ENCODE measurements at places on chromosomes 4 and X. TPM values are rescaled to one million over a fixed set of nuclear protein-coding genes. Genes with fewer than 3 reads are reported as not detected.

Gene BMPR1B
- 2.7 TPM for total RNA-seq

Gene TMEM165
- total RNA-seq, result 28.3 TPM

GRCh38 chr4:57042711-57043169 lies 64.0 kb downstream of the POLR2B start:
- no peak for DNase-seq

GRCh38 chr4:14130551-14130950 lies 503.0 kb upstream of the BOD1L1 start:
- DNase-seq, result no peak

DNA sequence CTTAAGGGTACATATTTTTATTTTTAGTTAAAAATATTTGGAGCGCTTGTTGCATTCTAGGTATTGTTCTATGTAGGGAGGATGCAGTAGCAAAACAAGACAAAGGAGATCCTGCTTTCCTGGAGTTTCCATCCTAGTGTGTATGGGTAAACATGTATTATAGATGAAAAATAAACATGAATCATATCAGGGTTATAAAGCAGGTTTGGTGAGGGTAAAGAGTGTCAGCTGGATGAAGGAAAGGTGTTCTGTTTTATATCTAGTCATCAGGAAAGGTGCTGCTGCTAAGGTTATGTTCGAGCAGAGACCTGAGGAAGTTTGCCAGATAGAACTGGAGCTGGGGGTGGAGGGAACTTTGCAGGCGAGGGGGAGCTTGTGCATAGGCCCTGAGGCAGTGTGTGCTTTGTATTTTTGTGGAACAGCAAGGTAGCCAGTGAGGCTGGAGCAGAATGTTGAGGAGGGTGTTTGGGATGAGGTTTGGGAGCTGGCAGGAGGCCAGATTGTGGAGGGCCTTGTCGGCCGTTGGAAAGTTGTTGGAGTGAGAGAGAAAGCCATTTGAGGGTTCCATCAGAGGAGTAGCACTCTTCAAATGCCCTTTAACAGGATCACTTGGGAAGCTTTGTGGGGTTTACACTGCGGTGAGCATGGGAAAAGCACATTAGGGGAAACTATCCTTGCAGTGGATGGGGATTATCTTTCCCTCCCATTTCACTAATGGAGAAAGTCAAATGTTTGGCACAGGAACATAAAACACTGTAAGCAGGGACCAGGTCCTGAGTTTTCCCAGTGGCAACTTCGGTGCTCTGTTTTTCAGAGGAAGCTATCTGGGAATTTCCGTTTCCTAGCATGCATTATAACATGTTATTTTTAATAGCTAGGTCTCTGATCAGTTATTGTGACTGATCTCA lies 35.9 kb downstream of the AFF1 start:
- no peak for DNase-seq

DNA sequence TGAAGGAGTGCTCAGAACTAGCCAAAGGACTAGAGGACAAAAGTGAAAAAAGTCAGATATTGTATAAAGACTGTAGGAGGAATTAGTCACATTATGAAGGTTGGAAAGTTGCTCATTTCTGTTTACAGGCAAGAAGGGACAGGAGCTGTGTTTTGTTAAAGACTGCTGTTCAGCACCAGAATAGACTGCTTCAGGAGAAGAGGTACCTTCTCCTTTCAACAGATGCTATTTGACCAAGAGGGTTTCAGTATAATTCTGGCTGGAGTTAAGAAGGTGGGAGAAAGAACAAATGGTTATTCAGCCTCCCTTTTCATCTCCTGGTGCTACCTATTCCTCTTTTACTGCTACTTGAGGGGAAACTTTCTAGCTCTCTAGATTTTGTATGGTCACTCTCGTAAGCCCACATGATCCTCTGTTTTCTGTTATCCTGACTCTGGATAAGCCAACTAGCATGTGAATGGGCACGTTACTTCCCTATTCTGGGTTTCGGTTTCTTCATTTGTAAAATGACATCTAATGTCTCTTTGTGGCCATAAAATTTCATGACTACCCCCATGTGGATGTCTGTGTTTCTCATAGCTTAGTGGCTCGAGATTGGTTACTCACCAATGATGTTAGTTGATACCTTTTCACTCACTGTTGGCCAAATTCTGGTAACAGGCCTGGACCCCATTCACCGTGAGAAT lies 68.9 kb downstream of the SH2D1A start:
- no peak for DNase-seq

- no peak for DNase-seq
These were observed 498.4 kb downstream of the PDGFC start for GRCh38 chr4:156473151-156473550.

- DNase-seq, result no peak
These were observed 26.2 kb downstream of the ZNF827 start for GRCh38 chr4:145912376-145912775.
